ENCODE measurements at places on chromosomes 6 and 20.

GRCh38 chr6:145015739-145016558 lies 719.4 kb downstream of the EPM2A start:
- no peak for DNase-seq

DNA sequence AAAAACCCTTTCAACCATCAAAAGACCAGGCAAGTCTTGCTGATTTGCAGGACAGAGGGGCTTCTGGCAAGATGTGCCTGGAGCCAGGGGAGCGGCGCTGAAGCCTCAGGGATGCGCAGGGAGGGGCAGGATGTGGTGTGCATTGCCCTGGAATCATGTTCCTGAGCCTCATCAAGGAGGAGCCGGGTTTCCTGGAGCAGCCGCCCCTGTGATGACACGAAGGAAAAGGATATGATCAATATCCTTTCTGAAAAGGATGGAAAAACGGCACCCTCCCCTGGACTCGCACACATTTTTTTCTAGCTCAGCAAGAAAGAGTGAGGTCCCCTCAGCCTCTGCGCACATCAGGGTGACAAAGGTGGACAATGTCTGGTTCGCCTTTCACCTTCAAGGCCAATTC lies 173.1 kb upstream of the SSTR4 start:
- DNase-seq, result no peak

DNA sequence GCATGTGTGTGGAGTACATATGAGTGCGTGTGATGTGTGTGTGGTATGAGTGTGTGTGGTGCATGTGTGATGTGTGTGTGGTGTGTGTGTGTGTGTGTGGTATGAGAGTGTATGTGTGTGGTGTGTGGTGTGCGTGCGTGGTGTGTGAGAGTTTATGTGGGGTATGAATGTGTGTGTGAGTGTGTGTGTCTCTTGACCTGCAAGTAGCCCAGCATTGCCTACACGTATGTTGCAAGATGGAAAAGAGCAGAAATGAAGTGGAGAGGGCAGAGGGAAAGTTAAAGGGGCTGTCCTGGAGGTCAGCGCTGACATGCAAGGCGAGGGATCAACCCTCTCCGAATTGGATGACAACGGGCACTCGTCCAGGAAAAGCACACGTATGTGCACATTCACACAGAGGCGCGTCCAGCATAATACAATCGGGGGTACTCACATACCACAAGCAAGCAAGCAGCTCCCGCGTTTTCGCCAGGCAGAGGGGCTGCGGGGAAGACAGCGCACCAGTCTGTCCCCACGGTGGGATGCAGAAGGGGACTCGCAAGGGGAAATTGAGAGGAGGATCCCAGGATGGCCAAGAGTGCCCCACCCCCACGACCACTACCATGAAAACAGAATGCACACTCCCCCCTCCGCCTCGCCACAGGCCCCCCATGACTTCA lies 174.5 kb upstream of the AFDN start:
- no peak for DNase-seq

GRCh38 chr20:45290677-45291355 lies 15.8 kb upstream of the RBPJL start:
- DNase-seq, result peak; percentile 86

- no peak for DNase-seq
Measured at GRCh38 chr6:6930223-6930880, 177.4 kb upstream of the RREB1 start.

DNA sequence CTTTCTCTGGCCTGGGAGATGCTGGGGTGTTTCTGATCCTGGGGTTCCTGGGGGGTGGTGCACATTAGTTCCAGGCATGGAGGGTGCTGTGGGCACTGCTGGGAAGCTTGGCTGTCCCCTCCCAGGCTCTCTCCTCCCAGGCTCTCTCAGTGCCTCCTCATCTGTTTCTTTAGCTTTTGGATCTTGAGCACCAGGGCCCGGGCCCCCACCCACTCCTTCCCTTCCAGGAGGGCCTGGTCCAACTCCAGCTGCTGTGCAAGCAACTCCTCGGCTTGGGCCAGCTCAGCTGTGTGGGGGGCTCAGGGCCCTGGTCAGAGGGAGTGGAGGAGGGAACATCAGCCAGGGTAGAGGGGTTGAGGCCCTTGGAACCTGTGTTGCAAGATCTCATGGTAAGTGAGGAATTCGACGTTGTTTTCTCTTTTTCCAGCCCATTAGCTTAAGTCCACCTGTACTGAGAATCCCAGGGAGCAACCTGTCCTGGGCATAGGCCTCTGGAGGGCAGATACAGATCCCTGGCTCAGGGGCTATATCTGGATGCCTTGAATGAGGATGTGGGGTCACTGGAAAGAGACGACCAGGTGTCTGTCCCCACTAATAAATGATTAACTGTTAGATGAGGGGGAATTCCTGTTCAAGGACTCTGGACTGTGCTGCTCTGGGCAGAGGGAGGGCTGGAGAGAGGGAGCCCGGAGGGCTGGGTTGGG lies 34.5 kb upstream of the HLA-A start:
- no peak for DNase-seq

GRCh38 chr6:68777956-68778355 lies 142.9 kb downstream of the ADGRB3 start:
- no peak for DNase-seq

- DNase-seq, result no peak
Measured at GRCh38 chr6:46648869-46649492, 3.6 kb downstream of the CYP39A1 start.

DNA sequence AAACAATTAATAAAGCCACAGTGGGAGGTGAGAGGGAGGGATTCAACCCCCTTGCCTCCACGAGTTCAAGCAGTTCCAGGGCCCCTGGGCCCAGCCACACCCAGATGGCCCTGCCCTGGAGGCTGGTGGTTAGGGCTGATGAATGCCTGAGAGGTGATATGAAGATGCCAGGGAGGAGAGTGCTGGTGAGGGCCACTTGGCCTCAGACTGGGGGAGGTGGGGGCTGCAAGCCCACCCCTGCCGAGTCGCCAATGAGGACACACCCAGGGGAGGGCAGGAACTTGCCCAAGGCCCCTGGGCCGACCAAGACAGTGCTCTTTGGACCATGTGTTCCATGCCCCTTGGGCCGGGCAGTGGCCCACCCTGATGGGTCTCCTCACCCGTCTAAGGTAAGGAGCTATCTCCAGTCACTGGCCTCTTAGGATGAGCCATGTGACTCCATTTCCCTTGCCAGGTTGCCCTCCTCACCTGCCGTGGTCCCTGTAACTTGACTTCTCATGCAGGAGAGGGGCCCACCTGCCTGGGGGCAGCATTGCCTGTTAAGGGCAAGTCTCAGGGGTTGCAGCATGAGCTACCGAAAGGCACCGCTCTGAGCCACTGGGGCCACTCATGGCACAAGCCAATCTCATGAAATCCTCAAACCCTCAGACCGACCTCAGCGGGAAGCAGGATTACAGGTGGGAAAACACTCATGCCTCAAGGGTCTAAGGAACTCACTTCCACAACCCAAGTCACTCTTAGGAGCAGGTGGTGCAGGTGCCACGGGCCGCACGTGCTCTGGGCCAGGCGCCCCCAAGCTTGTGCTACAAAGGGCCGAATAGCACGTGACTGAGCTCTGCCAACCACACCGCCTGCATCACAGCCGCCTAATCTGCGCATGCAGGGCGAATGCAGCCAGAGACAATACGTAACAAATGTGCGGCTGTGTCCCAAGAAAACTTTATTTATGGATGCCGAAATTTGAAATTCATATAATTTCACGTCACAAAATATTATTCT lies 147.4 kb upstream of the MLN start:
- no peak for DNase-seq

DNA sequence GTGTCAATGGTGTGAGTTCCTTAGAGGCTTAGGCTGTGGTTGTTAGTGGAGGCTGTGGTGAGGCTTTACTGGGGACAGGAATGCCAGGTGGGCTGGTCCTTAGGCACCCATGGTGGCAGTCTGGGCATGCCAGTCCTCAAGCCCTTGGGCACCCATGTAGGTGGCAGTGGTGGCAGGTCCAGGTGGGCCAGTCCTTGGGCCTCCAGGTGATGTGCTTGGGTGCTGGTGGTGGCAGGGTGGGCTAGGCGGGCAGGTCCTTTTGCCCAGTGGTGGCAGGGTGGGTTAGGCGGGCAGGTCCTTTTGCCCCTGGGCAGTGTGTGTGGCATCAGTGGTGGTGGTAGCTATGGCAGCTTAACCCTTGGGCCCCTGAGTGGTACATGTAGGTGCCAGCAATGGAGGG lies 133.8 kb downstream of the FLRT3 start:
- no peak for DNase-seq

DNA sequence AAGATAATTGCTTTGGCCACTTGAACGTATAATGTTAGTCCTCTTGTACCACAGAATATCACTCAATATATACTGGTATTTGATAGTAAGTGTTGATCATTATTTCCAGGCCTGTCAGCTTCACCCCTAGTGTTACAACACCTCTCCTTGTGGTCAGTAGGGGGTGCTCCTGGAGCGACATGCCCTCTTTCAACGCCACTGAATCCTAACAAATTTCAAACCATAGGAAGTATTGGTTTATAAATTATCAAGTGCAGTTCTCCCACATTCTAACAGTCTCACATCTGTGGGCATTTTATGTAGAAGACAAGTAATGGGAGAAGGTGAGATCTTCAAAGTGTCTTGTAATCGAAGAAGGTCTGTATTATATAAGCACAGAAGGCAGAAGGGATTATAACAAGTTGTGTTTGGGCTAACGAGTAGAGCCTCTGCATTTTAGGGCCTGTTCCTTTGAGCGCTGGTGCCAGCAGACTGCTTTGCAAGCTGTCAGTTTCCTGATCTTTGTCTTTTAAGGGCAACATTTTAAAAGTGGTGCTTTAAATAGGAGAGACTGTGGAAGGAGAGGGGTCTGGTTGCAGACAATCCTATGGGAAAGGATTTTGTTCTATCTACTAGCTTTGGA lies 57.1 kb upstream of the CEP162 start:
- DNase-seq, result peak; percentile 25

- no peak for DNase-seq
Measured at GRCh38 chr20:42102000-42102399, 483.8 kb upstream of the CHD6 start.

DNA sequence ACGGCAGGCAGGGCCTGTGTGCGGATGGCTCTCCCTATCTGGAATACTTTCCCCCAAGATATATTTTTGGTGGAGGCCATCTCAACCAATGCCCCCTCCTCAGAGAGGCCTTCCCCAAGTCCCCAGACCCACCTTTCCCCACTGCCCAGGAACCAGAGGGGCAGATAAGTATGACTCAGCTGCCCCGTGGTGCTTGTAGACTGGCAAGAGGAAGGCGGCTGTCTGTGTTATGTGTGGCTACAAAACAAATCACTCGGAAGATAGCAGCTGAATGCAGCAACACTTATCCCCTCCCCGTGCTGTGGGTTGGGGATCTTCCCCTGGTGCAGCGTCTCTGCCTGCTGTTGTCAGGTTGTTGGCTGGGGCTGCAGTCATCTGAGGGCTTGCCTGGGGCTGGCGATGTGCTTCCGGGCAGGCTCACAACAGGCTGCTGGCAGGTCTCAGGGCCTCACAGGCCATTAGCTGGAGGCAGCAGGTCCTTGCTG lies 7.1 kb downstream of the NPEPL1 start:
- DNase-seq, result no peak

- DNase-seq, result no peak
Measured at GRCh38 chr20:59027741-59028320, 4.3 kb downstream of the ATP5F1E start.

- DNase-seq, result no peak
Measured at GRCh38 chr6:36624461-36625157, 30.4 kb downstream of the SRSF3 start.

GRCh38 chr6:136415351-136416007 lies 125.8 kb upstream of the BCLAF1 start:
- no peak for DNase-seq

- DNase-seq, result no peak
Measured at GRCh38 chr20:17572034-17572638, 2.3 kb downstream of the DSTN start.

DNA sequence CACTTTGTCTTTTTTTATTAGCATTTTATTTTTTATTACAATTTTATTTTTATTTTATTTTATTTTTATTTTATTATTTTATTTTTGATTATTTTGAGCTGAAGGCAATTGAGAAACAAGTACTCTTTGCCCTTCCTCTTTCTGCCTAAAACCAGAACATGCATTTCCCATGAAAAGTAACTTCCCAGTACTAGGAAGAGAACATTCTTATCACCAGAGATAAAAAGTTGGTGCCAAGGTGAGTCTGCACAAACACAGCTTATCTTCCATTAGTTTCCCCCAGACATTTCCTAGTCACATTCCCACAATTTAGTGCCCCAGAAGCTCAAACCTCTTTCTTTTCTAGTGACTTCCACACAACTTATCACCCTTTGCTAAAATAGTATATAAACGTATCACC lies 84.8 kb downstream of the CD24 start:
- no peak for DNase-seq

DNA sequence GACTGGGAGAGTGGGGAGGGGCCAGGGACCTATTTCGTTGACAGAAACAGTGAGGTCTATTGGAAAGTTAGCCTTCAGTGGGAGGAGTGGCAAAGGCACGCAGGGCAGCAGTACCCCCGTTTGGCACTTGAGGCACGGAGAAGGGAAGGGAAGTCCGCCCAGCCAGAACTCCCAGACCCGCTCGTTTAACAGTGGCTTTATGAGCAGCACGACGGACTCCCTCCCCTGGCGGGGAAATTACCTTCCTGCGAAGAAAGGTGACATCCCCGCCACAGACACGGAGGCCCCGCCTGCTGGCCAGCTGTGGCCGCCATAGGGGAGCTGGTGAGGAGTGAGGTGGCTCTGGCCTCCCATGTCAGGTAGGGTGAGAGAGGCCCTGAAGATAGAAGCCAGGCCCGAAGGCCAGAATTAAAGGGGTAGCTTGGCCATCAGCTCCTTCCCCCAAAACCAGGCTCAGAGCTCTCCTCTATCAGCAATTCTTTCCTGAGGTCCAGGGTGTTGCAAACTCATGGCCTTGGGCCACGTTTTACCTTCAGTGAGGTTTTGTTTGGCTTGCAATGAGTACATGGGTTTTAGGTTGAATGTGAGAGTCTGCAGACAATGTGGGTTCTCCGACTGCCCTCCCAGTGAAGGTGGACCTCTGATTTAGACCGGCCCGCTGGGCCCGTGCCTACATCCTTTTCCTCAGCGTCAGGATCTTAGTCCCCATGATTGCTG lies 123.7 kb downstream of the MRPL14 start:
- DNase-seq, result peak; percentile 53

DNA sequence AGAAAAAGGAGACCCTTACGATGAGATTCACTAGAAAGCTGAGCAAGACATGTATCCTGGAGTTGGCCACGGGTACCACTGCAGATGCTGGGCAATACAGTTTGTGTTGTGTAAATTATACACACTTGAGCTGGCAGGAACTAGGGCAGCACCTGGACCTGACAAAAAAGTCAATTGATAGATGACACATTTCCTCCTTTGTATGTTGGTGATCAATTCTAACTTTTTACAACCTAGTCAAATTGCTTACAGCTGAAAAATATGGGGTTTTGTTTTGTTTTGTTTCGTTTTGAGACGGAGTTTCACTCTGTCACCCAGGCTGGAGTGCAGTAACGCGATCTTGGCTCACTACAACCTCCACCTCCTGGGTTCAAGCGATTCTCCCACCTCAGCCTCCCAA lies 108.9 kb downstream of the UST start:
- DNase-seq, result no peak

GRCh38 chr20:62705627-62706026 lies 3.0 kb upstream of the NTSR1 start:
- DNase-seq, result no peak

GRCh38 chr6:41645007-41645618 lies 6.8 kb downstream of the MDFI start:
- no peak for DNase-seq

- no peak for DNase-seq
Measured at GRCh38 chr20:42134265-42135098, 516.3 kb upstream of the CHD6 start.
